HS-27A (cell line): ENCODE measurements at places on chromosomes 5 and 9.

DNA sequence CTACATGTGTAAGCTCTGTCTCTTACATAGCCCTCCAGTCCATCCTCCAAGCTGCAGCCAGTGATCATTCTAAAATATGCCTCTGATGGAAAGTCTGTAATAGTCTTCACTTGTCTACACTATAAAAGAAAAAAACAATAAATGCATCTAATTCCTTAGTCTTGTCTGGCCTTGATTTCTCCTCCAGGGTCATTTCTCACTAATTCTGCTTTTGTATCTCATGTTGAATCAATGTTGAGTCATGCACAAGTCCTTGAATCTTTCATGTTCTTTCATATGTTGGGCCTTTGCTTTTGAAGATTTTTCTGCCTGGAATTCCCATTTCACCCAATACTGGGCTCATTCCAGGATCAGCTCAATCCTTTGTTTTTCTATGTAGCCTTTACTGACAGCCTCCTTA is 121.1 kb upstream of the TRIM32 start:
- no peak for DNase-seq

DNA sequence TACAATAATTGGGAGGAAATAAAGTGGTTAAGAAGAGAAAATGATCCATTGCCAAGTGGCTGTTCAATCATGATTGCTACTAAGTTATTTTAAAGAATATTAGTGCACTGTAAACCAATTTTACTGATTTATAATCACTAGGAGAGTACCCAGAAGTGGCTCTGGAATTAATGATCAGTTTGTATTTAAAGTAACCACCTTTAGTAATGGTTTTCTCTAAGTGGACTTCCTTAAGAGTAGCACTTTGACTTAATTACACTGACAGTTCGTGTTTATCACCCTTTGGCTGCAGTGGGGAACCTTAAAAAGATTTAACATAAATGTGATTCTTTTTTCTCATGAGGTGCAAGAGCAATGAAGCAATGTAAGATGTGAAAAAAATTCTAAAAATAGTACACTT is 310.8 kb downstream of the CDH12 start:
- no peak for DNase-seq

GRCh38 chr5:154242964-154243376 is 52.4 kb downstream of the GALNT10 start:
- no peak for DNase-seq

DNA sequence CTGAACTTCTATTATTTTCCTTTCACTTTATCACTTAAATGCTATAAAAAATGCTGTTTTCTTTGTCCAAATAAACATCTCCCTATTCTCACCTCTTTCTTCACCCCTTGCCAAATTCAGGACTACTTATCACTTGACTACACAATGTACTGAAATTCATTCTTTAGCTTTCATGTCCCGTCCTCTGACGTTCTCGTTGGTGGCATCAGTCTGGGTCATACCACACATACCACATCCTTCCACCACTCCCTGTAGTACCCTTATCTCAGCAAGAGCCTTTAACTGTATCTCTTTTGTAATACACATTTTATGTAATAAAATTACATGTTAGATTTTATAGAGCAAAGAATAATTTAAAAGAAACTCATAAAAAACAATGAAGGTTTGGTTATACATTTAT is 231.1 kb upstream of the PAPPA start:
- DNase-seq = no peak

DNA sequence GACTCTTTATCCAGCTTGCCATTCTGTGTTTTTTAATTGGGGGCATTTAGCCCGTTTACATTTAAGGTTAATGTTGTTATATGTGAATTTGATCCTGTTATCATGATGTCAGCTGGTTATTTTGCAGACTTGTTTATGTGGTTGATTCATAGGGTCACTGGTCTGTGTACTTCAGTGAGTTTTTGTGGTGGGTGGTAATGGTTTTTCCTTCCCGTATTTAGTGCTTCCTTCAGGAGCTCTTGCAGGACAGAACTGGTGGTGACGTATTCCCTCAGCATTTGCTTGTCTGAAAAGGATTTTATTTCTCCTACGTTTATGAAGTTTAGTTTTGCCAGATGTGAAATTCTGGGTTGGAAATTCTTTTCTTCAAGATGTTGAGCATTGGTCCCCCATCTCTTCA is 381.1 kb downstream of the MAN2A1 start:
- no peak for DNase-seq
